Kidney tubule cell (primary cell): ENCODE measurements at places on chromosomes 3 and 15.
A peak's percentile ranks its signal among the peaks of the same experiment; 100 is the strongest.

DNA sequence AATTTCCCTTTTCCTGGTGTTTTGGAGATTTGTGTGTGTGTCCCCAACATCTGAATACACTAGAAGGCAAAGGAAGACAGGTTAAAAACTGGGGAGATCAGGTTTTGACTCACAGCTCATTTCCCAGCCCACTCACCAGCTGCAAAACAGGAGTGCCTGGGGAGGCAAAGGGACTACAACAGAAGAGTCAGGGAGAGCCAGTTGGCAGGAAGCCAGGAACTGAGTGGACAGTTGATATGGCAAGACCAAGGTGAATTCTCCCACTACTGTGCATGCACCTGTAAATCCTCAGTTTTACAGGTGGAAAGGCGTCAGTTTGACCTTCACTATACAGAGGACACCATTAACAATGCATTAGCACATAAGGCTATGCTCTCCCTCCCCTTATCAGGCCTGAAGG, 901.5 kb upstream of the SEMA6D start:
- DNase-seq: peak; percentile 1

DNA sequence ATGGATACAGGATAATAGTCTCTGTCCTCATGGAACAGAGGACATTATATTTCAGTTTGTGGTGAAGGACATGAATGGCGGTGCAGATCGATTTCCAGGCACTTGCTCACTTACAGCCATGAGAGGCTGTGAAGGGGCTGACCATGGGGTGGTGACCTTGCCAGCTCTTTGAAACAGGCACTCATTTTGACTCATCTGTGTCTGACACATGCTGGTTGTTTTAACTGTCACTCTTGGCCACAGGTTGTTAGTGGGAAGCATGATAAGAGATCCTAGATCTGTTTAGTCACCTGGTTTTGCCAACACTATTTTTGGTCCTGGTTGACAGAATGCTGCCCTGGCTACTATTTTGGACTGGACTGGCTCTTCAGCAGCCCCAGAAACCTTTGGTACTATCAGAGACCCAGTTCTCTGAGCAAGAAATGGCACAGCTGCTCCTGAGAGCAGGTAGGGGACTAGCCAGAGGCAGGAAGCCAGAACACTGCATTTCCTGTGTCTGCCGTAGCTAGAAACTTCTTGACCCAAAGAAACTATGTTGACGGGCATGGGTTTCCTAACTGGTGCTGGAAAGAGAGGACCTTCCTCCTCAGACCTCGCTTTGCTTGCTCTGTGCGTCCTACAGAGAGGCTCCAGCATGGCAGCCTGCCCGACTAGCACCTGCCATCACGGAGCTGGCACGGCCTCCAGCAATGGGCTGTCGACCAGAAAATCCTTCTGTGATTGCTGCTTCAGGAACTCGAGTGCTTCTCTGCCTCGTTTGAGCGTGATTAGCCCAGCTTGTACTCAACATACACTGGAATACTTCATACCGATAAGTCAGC, 6.3 kb downstream of the PXYLP1 start:
- DNase-seq: peak; percentile 69

DNA sequence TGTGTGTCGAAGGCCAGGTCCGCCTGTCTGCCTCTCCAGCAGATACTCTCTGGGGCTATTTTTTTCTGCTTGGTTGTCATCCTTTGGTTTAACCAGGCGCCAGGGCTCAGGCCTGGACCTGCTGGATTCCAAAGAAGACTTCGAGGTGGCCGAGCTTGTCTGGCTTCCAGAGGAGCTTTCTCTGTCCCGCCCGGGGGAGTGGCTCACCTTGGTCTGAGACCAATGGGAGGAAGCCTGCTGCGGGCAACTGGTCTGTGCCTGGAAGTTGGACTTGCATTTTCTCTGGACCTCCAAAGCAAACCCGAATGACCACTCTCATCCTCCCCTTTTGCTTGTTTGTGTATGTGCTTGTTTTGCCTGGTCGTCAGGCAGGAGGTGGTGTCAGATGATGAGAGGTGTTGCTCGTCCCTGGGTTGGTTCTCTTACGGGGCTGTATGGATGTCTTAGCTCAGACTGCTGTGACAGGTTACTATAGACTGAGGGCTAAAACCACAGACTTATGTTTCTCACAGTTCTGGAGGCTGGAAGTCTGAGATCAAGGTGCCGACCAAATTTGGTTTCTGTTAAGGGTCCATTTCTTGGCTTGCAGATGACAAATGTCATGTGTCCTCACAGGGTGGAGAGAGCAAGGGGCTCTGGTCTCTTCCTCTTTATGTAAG, 19.3 kb downstream of the IGF1R start:
- no peak for DNase-seq

DNA sequence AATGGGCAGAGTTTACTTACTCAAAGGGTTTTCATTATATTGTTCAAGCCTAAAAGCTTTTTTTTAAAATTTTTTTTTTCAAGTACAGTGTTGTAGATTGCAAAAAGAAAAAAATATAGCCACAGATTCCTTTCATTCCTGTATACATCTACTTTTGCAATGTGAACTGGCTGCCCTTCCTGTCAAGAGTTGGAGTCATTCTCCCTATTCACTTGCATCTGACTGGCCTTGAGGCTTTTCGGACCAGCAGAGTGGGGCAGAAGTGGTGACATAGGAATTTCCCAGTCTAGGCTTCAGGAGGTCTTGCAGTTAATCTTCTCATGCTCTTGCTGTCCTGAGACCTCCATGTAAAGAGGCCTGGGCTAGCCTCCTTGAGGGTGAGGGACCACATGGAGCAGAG, 218.3 kb upstream of the CFAP20DC start:
- DNase-seq: no peak

- no peak for DNase-seq
These were observed 222.6 kb downstream of the OSBPL10 start for GRCh38 chr3:31758322-31758965.

GRCh38 chr3:45966950-45967640, 23.8 kb downstream of the CXCR6 start:
- DNase-seq: no peak

DNA sequence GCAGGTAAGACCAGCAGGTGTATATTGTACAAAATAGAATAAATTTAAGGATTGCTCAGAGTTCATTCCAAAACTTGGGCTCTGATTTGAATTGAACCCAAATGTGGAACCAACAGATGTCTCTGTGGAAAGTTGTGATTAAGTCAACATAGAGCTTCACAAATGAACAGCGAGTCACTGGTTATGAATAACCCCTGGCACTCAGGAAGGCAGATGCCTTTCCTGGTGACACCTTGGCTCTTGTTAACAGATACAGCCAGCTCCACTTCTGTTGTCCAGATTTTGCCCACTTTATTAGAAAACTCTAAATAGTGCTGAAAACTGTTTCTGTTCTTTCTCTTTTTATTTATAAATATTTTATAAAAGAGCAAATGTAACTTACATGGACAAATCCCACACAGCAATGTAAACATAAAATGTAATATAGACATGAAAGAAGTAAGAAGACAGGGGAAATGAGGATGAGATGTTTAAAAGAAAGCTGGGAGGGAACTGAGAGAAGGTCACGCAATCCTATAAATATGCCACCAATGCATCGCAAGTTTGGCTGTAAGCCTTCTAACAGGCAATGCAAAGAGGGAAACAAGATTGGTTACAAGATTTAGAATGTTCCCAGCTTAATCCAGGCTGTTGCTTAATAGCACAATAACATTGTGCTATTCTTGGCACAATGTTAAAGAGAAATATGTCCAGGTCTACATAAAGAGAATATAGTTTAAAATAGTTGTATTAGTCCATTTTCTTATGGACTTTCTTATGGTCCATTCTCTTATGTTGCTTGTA, 495.5 kb downstream of the TAFA4 start:
- peak; percentile 6 for DNase-seq

- no peak for DNase-seq
These were observed 46.0 kb downstream of the SETD2 start for GRCh38 chr3:47117807-47118364.

DNA sequence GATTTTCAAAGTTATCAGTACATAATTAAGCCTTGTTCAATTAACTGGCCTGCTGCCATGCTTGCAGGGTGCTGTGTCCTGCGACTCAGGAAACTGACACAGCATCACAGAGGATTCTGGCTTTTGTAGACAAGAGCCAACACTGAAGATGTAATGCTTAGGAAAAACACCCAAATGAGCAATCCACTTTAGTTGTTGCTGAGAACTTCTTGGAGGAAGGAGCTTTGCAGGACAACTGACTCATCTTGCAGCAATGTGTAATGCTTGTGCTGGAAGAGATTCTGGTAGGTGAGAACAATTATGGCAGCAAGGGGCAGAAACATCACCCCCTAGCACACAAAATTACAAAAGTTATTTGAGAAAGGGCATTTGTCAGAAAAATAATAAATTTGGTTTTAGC, 67.6 kb downstream of the NLGN1 start:
- DNase-seq: peak; percentile 82
